ENCODE measurements at places on chromosomes 6 and 20.

DNA sequence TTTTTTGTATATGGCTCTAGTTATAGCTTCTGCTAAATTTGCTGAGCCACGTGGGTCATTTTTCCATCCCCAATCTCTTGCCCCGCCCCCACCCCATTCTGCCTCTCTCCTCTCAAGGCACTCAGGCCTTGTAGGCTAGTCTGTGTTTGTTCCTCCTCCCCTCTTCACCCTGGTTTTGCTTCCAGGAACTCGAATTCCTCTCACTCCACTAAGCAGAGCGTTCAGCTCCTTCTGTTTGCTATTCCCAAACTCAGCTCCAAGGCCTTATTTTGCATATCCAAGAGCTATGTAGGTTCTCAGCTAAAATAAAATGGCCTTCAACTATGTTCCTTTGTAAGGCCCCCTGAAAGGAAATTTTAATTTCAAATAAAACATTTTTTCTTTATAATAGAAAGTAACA, 1293.7 kb downstream of the EPHA7 start:
- DNase-seq = no peak

GRCh38 chr6:159461998-159462397, 231.0 kb downstream of the SOD2 start:
- no peak for DNase-seq

DNA sequence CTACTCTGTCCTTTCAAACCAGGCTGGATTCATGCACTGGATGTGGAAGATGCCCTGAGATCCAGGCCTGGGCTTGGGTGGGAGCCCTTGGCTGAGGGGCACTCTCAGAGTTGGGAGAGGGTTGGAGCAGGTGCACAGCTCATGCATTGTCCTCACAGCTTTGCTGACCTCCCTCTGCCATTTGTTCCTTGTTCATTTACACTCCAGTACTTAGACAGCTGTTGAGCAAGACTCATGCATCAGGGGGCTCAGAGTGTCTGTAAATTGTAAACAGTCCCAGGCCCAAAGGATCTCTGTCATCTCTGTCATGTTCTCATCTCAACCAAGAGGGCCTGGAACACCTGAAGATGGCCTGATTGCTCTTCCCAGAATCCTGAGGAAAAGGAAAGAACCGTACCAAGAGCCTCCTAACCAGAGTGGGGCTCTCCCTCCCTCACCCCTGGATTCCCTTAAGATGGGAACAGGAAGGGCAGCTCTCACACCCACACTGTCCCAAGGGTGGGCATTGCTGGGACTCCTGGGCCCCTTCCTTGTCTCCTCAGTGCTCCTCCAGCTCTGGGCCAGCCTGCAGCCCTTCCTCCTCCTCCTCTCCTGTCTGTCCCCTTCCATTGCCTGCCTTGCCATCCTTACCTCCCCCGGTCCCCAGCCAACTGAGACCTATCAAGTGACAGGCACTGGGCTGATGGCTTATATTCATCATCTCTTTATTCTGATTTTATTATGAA, 132.9 kb downstream of the FOXO3 start:
- no peak for DNase-seq

DNA sequence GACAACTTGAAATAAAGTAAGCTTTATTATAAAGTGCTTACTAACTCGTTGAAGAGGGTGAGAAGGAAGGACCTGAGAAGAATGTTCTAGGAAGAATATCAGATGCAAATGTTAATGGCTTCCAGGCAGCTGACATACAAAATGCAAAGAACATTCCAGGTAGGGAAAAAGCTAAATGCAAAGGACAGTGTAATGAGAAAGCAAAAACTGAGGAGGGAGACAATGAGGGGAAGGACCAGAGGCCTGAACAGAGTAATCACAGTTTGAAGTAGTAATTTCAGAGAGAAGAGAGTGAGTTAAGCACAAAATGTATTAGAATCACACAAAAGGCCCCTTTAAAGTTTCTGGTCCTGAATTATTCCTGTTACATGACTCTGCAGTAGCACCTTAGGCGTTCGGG, 81.3 kb downstream of the HMGCLL1 start:
- no peak for DNase-seq

DNA sequence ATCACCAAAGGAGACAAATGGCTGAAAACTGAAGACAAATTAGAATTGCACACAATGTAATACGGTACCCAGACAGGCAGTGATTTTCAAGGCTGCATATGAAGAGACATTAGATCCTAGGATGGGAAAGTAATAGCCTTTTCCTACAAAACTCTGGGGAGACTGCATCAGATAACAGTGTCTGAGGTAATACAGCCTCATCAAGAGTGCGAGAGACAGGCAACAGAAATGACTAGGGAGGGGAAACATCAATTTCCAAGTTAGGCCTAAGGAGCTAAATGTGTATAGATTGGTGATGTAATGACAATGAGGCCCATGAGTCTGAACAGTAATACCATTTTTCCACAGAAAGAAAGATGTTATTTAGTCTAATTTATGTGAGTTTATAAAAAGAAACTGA, 200.3 kb downstream of the HTR1B start:
- no peak for DNase-seq

DNA sequence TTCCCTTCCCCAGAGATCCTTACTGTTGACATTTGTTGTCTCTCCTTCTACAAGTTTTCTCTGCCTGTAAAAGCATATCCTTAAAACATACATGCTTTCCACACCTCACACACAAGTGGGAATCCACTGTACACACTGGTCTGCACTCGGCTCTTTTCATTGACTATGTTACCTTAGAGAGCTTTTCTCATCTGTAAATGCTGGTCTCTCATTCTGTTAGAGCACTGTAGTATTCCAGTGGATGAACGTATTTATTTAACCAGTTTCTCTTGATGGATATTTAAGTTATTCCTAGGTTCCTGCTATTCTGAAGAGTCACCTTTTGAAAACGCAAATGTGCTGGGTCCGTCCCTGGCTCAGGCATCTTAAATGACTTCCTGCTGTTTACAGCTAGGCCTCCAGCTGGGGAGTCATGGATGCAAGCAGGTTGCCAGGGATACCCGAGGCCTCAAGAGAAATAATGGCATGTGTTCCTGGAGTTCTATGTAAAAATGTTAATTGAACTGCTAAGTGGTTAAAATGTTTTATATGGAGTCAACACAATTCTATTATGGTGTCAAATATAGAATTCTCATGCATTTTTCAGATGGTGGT, 61.1 kb upstream of the TGM3 start:
- no peak for DNase-seq

Data from activated CD8-positive, alpha-beta memory T cell treated with anti-CD3 and anti-CD28 coated beads for 4 hours (primary cell).